ENCODE measurements at places on chromosomes 4 and X. TPM values are rescaled to one million over a fixed set of nuclear protein-coding genes. Genes with fewer than 3 reads are reported as not detected.

- no peak for DNase-seq
Observed at GRCh38 chrX:68307769-68308168, 125.5 kb downstream of the OPHN1 start.

GRCh38 chr4:41297832-41298231 is 41.1 kb downstream of the UCHL1 start:
- no peak for DNase-seq

DNA sequence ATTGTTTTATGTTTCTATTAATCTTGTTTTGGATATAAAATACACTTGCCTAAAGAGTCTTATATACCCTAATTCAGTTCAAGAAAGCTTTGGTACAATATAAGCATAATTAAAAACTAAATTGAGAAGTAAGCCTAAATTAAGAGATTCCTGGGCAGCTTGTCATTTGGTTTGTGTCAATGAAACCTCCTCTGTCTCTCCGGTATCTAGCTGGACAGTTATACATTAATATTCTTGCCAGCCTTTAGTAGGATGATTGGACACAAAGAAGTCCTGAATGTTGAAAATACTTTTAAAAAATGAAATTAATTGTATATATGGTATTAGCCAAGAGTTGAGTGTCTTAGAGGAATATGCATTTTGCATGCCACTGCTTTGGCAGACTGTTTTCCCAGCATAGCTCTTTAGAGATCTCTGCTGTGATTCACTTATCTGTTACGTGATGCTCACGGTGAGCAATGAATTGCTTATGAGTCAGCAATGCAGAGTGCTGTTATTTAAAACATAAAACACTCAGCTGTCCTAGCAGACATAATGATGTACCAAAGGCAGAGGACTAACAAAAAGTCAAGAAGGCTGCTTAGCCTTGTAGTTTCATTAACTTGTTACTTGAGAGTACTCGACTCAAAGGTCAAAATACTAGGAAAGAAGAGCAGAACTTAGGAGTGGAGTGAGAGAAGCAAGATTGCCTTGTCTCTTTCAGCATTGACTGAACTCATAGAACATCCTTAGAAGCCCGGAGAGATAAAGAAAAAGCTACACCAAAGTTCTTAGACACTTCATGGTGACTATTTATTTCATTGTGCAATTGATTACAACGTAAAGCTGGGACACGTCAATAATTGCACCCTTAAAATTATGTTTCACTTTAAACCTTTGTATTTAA is 1296.1 kb upstream of the PCDH7 start:
- DNase-seq = no peak

DNA sequence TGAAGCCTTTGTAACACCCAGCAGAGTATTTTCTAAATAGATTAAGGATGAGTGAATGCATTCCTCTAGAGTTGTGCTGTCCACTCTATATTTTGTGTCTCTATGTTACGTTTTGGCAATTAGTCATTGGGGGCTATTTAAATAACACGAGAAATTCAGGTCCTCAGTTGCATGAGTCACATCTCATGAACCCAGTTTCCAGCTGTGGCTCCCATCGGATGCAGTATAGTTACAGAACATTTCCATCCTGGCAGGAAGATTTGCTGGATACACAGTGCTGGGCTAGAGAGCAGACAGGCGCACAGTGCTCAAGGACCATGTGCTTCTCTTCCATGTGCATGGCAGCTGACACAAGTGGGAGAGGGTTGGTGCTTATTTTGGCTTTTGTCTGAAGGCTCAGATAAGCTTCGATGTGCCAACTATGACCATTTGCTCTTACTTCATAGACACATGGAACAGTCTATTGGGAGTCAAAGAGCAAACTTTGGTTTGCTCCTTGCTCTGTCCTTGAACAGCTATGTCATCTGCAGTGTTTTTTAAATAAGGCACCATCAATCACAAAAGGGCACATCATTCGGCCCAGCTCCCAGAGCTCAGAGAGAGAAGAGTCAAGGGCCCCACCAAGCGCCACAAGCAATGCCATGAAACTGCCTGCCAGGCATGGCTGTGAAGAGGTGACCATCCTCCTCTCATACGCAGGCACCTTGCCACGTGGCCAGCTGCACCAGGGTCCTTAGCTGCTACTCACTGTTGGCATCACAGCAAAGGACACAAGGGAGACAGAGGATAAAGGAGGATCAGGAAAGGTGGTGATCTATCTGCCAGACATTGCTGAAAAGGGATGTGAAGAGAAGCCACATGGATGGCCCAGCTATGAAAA is 8.1 kb upstream of the STS start:
- DNase-seq = no peak

GRCh38 chr4:139973015-139973414 is 181.0 kb downstream of the MAML3 start:
- no peak for DNase-seq

DNA sequence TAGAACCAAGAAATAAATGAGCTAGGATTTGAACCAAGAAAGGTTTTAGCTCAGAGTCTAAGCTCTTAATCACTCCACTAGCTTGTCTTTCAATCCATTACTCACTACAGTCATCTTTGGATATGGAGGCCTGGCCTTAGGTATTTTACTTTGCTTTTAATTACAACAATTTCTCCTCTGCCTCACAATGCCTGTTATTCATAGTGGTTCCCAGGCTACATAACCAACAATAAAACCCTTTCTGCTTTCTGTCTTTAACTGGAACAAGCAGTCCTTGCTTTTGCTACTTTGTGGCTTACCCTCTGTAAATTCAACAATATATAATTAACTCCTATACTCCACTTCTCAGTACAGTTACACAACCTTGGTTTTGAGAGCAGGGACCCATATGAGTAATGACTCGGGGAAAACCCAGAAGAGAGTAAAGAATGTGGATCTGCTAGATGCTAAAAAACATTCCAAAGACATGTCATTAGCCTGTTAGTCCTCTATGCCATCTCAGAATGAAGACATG is 94.7 kb upstream of the NAP1L5 start:
- no peak for DNase-seq

- DNase-seq = peak; percentile 67
Observed at GRCh38 chr4:40629401-40630334, at the start of gene RBM47. Gene RBM47, minus strand, starts transcription at chr4:40629864. Its CDS starts 190,971 bp downstream, at chr4:40438893.

DNA sequence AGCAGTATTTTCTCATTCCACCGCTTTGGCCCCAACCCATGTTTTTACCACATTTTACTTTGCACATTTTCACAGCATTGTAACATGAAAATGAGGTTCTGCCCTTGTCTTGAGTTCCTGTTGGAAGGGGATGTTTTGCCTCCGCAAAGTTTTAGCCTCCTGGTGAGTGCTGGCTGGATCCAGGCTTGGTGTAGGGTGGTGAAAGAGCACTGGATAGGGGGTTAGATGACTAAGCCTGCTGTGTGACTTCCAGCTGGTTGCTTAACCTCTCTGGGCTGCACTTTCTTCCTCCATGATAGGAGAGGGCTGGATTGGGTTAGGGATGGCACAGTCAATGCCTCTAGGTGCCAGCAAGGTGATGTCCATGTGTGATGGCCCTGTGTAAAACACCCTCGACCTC is 28.9 kb downstream of the CYTL1 start:
- no peak for DNase-seq

The CENPE gene
- 20.4 TPM for polyA plus RNA-seq

The SUPT20HL1 gene
- polyA plus RNA-seq = not detected

The OCIAD2 gene
- polyA plus RNA-seq = 88.2 TPM

GRCh38 chr4:6325788-6326290 is 56.2 kb downstream of the WFS1 start:
- DNase-seq = no peak
